IMR-90 (cell line): ENCODE measurements at places on chromosomes 5 and 9.

GRCh38 chr5:141657937-141658545 lies 6.8 kb upstream of the FCHSD1 start:
- H3K4me3 ChIP-seq, result no peak overlapping the region
- DNase-seq, result peak; percentile 98
- H3K36me3 ChIP-seq, result peaks cover 21% of the 10 kb centered on the region
- peaks cover 13% of the 10 kb centered on the region for H3K4me1 ChIP-seq
- H3K27ac ChIP-seq, result no peak overlapping the region

DNA sequence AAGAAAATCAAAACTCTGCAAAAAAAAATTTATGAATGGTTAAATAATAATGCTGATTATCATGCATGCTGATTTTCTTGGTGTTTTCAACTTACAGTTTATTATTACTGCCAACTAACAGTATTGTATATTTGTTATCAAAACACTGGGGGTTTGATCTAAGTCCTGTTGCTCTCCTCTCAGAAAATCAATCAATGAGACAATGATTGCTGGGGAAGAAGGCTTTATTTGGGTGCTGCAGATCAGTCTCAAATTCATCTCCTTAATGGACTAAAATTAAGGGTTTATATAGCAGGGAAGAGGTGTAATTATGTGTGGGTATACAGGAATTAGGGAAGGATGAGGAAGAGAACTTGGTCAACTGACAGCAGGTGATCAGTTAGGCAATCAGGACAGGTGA lies 565.5 kb upstream of the CDH6 start:
- no peak for DNase-seq
- no peak overlapping the region for H3K4me3 ChIP-seq
- no peaks in the 10 kb centered on the region for H3K27me3 ChIP-seq

DNA sequence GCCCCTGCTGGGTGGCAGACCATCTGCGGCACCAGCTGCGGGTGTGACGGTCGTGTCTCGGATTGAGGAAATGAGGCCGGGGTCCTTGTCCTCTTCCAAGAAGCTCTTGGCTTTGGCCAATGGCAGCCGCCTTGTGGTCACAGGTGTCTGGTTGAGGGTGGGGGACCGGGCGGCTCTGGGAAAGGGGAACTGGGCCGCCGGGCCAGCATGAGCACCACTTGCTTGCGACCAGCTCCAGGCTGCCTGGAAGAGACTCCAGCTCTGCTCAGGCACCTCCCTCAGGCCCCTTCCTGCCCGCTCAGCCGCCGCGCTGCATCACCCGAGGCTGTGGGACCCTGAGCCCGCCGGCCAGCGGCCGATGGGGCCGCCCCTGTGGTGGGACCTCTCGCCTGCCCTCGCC lies 59.7 kb downstream of the RXRA start:
- DNase-seq, result no peak
- no peaks in the 10 kb centered on the region for H3K27me3 ChIP-seq
- H3K27ac ChIP-seq, result no peak overlapping the region
- peaks cover 23% of the 10 kb centered on the region for H3K4me1 ChIP-seq

DNA sequence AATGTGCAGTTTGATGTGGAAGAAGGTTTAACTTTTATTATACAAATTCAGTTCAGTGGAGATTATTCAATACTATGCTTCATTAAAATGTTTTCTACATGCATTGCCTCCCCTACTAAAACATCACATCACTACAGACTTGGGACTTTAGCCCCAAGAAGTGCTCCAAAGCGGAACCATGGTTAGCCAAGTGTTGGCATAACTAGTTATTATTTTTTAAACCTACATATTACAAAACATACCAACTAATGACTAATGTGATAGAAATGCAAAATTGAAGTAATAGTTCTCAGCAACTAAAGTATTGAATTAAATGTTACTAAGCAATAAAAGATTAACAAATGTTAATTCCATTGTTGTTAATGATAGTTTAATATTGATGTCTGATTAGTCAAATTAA lies 74.5 kb downstream of the XRCC4 start:
- no peaks in the 10 kb centered on the region for H3K27me3 ChIP-seq
- no peak overlapping the region for H3K4me3 ChIP-seq
- DNase-seq, result peak; percentile 5
- no peaks in the 10 kb centered on the region for H3K4me1 ChIP-seq
- H3K36me3 ChIP-seq, result no peaks in the 10 kb centered on the region
- no peak overlapping the region for H3K27ac ChIP-seq

DNA sequence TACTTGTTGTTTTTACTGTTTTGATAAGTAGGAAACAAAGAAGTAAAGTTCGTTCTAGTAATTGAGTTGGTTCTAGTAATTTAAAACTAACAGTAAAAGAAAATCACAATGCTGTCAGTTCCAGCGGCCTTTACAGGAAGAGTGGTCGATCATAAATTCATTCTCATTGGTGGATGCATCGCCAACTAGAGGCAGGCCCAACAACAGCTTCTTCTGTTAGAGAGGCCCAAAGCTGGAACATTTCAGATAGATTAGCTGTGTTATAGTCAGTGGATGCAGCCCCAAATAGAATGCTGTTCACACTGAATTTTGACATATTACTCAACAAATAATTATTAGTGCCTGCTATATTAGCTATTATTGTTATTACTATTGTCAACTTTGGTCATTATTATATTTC lies 80.8 kb downstream of the ARRDC3 start:
- no peaks in the 10 kb centered on the region for H3K36me3 ChIP-seq
- DNase-seq, result no peak
- H3K27me3 ChIP-seq, result no peaks in the 10 kb centered on the region
- H3K4me1 ChIP-seq, result no peaks in the 10 kb centered on the region; the same call in 1 of the 2 replicates
- H3K4me3 ChIP-seq, result no peak overlapping the region
- H3K27ac ChIP-seq, result no peak overlapping the region

GRCh38 chr5:61333321-61333953 lies 1.4 kb downstream of the ZSWIM6 start:
- H3K4me3 ChIP-seq, result peak overlapping the region; percentile 96
- peak overlapping the region; percentile 89 for H3K27ac ChIP-seq
- peaks cover 14% of the 10 kb centered on the region for H3K4me1 ChIP-seq
- peaks cover 2% of the 10 kb centered on the region; the same call in 1 of the 2 replicates for H3K36me3 ChIP-seq
- DNase-seq, result no peak

GRCh38 chr9:77514886-77515711 lies 133.0 kb downstream of the GNA14 start:
- H3K4me3 ChIP-seq, result no peak overlapping the region
- no peaks in the 10 kb centered on the region for H3K4me1 ChIP-seq
- DNase-seq, result no peak

- no peak overlapping the region for H3K4me3 ChIP-seq
- no peak for DNase-seq
- no peaks in the 10 kb centered on the region for H3K27me3 ChIP-seq
- H3K36me3 ChIP-seq, result peaks cover 31% of the 10 kb centered on the region
Measured at GRCh38 chr5:150400316-150401075, 12.2 kb downstream of the CD74 start.

DNA sequence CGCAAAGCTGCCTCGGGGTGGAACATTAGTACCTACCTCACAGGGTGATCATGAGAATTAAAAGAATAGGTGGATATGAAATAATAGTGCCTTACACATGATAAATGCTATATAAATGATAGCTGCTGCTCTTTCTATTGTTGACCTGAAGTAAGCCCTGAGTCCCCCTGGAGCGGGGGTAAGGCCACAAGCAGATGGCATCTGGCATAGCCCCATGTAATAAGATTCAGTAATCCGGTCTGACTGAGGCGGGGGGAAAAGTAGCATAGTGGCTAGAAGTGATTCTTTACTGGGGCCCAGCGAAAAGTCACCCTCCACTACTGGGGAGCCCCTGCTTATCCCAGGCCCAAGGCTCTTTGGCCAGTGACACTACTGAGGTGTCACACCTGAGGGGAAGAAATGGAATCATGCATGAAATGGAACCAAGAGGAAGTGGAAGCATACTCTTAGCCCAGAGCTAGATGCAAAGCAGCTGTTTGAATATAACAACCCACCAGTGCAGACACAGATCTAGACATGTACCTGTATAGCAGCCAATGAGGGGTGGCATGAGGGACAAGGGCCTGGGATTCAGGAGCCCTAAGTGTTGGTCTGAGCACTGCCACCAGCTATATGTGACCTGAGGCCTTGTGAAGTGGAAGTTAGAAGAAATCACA lies 16.1 kb upstream of the FGFR4 start:
- H3K36me3 ChIP-seq, result peaks cover 4% of the 10 kb centered on the region; the same call in 1 of the 2 replicates
- no peak for DNase-seq
- H3K4me3 ChIP-seq, result no peak overlapping the region

- peak; percentile 89 for DNase-seq
- H3K27me3 ChIP-seq, result no peaks in the 10 kb centered on the region
- no peak overlapping the region for H3K4me3 ChIP-seq
- H3K4me1 ChIP-seq, result peaks cover 20% of the 10 kb centered on the region
Measured at GRCh38 chr9:111959468-111960359, 63.1 kb downstream of the UGCG start.

DNA sequence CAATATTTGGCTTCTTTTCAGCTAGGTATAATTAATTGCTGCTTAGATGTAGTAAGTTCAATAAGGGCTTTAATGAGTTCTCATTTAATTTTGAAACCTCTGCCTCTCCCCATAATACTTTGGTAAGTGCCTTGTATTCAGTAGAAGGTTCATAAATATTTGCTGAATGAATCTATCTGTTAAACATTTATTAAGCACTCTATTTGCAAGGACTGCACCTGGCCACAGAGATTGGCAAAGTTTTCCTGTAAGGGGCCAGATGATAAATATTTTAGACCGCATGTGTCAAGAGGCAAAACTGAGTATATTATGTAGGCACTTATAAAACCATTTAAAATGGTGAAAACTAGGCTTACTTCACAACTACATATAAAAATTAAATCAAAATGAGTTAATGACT lies 19.0 kb upstream of the GNA14 start:
- H3K4me1 ChIP-seq, result peaks cover 2% of the 10 kb centered on the region
- no peak for DNase-seq
- peaks cover 12% of the 10 kb centered on the region for H3K27me3 ChIP-seq
- no peak overlapping the region for H3K4me3 ChIP-seq
- no peak overlapping the region for H3K27ac ChIP-seq

DNA sequence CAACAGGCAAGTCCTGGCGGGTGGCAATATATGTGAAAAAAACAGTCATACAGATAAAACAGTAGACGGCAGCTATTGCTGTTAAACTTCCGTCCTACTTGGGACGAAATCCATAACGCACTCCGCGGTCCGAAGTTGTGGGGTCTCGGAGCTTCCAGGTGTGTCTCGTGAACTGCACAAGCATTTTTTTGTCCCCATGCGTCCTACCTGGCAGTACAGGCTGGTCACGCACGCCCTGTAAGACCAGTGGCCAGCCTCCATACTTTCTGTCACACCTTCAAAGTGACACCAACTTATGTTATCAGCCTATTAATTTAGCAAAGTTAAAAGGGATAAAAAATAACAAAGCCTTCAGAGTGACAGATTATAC lies 51.3 kb downstream of the TGFBI start:
- peak overlapping the region; percentile 41 for H3K4me3 ChIP-seq
- no peak for DNase-seq
- H3K27ac ChIP-seq, result peak overlapping the region; percentile 21
- H3K36me3 ChIP-seq, result no peaks in the 10 kb centered on the region
- peaks cover 3% of the 10 kb centered on the region; the same call in 1 of the 2 replicates for H3K27me3 ChIP-seq
- H3K4me1 ChIP-seq, result no peaks in the 10 kb centered on the region

DNA sequence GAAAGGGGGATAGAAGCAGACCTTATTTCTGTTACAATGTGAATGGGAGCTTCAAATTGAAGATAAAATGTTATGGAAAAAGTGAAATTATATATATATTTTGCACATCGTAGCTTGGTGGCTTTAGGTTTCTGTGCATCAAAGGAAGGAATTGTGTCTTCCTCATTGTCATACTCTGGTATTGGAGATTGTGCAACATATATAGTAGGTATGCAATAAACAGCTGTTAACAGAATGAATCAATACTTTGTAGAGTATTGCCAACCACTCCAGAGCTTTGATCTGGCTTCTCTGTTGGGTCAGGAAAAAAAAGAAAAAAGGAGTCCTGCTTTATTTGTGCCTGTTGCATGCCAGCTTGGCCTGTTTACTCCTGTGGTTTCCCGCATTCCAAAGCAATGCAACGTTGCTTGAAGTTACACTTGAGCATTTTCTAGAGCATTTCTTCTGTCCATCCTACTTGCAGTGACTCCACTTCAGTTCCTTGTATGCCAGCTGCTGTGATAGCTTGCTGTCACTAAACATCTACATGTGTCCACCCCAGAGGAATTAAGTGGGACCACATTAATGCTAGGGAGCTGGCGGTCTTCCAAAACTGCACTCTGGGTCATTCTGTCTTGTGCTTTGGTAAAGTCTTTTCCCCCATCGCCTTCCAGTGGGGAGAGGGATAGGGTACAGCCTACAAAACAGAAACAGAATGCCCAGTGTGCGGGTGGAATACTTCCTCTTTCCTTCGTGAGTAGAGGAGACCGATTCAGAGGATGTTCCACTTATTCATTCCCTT lies 62.0 kb upstream of the MEF2C start:
- H3K4me3 ChIP-seq, result no peak overlapping the region
- H3K27ac ChIP-seq, result no peak overlapping the region
- peak; percentile 49 for DNase-seq

- DNase-seq, result no peak
- no peak overlapping the region for H3K4me3 ChIP-seq
- no peaks in the 10 kb centered on the region for H3K4me1 ChIP-seq
- H3K27ac ChIP-seq, result no peak overlapping the region
Measured at GRCh38 chr5:134055015-134055414, 50.2 kb upstream of the VDAC1 start.

DNA sequence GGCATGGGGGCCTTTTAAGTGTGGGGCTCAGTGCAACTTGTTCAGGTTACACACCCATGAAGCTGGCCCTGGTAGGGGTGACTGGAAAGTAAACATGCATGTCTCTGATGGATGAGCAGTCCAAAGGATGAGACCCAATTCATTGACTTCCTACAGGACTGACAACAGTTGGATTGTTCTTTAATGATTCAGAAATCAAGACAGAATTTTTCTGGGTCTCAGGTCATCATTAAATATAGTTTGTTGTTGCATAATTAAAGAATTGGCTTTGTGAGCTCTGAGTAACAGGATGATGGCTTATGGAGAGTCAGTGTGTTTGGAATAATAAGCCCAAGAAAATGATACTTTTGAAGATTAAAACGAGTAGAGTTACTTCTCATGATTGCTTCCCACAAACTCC lies 604.2 kb upstream of the CLINT1 start:
- H3K27me3 ChIP-seq, result peaks cover 2% of the 10 kb centered on the region; the same call in 1 of the 2 replicates
- no peak overlapping the region for H3K4me3 ChIP-seq
- peak; percentile 31 for DNase-seq
- H3K4me1 ChIP-seq, result no peaks in the 10 kb centered on the region

DNA sequence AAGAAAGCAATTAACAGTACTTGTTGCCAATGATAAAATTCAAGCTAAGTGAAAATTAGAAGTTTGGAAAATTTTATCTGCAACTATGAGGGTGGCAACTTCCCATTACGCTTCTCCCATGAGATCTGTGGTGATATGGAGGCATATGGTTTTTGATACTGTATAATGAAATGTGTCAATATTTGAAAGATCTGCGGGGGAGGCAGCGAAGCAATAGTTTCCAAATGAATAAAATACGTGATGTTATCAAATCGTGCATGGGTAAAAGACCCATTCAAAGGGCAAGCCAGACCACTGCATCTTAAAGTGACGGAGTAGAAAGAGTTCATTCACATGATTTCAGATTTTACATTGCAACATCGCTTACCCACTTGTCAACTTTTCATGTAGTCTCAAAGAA lies 20.9 kb upstream of the BOD1 start:
- no peaks in the 10 kb centered on the region for H3K36me3 ChIP-seq
- no peak overlapping the region for H3K27ac ChIP-seq
- no peak overlapping the region for H3K4me3 ChIP-seq
- H3K4me1 ChIP-seq, result no peaks in the 10 kb centered on the region
- DNase-seq, result no peak

GRCh38 chr5:145887976-145888574 lies 15.3 kb upstream of the GRXCR2 start:
- no peak overlapping the region for H3K4me3 ChIP-seq
- H3K27ac ChIP-seq, result no peak overlapping the region
- H3K36me3 ChIP-seq, result no peaks in the 10 kb centered on the region
- peaks cover 8% of the 10 kb centered on the region for H3K27me3 ChIP-seq
- peak; percentile 62 for DNase-seq
